ENCODE measurements at places on chromosomes 5 and 9.

DNA sequence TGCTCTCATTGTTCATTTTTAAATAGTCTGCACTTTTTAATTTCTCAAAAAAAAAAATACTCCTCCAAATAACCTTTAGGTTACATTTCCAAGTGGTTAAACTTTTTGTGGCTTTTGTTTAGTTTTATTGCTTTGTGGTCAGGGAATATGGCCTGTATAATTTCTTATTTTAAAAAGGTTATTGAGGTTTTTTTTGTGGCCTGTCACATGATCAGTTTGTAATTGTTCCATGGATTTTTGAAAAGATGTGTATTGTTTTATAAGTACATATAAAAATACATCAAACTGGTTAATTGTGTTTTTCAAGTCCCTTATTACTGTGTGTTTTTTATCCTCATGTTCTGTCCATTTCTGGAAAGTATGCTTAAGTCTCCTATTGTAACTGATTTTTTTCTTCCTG is 64.0 kb downstream of the ZNF618 start:
- no peak for DNase-seq

GRCh38 chr5:126413856-126414255 is 9.4 kb upstream of the GRAMD2B start:
- no peak for DNase-seq

- DNase-seq = no peak
These were observed 69.6 kb downstream of the SMIM23 start for GRCh38 chr5:171855265-171855664.

DNA sequence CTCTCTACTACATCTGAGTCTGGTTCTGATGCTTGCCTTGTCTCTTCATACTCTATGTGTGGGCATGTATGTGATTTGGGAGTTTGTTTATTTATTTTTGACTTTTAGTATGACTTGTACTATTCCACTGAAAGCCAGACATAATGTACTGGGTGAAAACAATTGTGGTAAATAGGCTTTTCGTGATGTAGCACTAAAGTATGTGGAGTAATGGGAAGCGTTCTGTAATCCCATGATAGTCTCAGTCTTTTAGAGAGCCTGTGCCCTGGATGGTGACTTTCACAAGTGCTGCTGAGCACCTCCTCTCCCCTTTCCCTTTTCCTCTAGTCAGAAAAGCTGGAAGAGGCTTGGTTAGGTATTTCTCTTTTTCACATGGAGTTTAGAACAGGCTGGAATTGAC is 85.8 kb upstream of the S1PR3 start:
- no peak for DNase-seq

DNA sequence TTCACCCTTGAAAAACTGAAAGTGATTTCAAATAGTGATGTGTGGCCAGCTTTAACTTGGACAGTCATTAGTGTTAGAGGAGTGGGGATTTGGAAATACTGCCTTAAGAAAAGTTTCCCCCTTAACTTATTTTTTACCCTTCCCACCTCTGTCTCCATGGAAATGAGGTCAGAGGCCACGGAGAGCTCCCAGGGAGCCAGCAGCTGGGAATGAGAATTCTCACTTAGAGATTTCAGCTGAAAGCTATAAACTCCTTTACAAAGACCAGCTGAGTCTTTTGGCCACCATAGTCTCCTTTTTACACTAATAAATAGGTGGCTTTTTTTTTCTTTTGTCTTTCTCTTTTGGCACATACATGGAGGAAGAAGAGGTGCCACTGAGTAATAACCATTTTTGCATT is 45.7 kb upstream of the PIK3R1 start:
- no peak for DNase-seq

DNA sequence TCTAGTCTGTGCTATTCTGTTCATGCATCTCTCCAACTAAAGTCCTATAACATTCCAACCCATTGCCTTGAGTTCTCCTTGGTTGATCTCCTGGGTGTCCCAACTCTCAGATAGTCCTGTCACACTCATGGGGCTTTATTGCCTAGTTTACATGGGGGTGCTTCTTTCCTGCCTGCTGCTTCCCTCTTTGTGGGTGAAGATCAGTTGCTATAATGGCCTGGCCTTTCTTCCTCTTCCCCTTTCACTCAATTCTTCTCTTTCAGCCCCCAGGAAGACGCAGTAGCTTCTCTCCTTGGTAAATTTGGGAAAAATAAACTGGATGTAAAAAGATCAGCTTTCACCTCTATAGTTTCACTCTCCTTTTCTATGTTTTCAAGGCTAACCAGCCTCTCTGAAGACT is 66.5 kb downstream of the PTCD2 start:
- DNase-seq = no peak

- DNase-seq = no peak
These were observed 378.6 kb upstream of the KLF4 start for GRCh38 chr9:107868186-107868585.

DNA sequence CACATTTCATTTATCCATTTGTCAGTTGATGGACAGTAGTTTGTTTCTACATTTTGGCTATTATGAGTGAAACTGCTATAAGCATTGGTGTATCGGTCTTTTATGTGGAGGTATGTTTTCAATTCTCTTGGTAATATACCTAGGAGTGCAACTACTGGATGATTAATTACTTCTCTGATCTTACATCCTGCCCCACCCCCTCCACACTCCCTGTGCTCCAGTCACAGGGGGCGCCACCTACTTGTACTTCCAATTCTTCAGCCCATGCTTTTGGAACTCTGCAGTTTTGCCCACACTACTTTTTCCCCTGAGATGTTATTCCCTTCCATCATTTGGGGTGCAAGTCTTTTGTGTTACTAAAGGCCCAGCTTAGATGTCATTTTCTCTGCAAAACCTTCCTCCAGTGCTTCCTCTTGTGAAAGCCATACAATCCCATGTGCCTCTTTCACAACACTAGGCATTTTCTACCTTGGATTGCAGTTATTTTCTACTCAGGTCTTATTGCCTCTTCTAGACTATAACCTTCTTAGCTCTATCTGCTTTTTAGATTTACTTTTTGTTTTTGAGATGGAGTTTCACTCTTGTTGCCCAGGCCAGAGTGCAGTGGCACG is 42.1 kb downstream of the SEC61B start:
- DNase-seq = no peak

DNA sequence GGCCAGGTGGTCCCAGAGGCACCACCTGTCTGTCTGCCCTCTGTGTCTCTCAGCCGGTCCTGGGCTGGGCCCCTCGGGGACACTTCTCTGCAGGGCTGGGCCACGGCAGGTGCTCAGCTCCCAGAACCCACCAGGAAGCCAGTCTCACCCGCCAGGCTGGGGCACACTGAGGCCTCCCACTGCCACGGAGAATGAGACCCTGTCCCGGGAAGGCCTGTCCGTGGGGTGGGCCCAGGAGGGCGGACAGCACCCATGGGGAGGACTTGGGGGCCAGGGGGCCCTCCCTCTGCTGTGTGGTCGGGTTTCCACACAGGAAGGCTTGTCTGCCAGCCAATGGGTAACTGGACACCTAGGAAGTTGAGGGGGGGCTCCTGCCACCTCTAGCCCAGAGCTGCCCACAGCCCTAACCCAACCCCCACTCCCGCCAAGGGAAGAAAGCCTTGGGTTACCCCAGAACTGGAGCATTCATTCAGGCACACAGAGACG is 4.1 kb upstream of the TUBB4B start:
- no peak for DNase-seq

GRCh38 chr5:134245101-134245604 is 19.3 kb upstream of the PPP2CA start:
- DNase-seq = no peak

DNA sequence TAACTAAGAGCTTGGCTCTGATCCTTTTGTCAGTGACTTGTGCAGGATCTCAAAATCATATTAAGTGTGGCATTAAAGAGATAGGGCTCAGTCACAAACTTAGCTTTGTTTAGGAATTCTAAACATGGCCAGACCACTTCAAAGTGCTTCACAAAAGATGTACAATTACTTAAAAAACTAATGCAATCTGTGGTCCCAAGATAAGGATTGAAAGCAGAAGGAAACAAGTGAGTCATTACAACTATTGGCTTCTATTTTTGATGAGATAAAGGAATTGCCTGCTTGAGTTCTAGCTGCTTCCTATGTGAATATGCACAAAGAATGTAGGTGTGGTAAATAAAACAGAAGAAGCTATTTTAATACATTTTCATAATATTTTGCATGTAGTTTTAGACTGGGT is 44.9 kb upstream of the SLC12A2 start:
- DNase-seq = no peak

DNA sequence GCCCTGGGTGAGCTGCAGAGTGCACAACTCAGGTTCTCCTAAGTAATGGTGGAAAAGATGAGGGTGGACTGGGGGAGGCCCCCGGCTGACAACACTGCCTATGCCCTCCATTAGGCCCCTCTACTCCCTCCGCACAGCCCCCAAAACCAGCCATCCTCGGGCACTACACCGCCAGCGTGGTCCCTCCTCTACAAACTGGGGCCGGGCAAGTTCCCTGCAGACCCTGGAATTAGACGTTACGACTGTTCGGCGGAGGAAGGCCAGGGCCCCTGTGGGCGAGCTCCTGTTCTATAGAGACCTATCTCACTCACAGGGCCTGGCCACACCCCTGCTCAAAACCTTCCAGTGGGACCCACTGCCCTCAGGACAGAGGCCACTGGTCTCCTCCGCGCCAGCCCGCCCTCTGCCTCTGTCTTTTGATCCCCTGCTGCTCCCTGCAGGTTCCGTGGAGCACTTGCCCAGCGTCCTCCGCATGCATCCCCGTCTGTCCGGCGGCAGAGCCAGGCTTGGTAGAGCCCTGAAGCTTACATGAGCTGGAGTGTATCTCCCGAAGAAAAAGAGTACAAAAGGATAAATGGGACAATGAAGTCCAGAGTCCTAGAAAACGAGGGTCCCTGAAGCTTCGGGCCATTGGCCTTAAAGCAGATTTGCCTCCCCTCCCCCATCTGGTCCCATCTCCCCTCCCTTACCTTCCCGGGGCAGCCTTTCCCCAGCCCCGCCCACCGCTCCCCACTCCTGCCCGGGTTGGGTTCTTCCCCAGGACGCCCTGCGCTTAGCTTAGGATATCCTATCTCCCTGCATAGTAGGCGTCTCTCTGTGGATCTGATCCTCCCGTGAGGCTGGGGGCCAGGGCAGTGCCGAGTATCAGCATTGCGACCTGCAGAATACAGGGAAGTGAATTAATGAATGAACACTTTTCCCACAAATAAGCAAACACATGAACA is 71.3 kb downstream of the HRH2 start:
- DNase-seq = no peak

DNA sequence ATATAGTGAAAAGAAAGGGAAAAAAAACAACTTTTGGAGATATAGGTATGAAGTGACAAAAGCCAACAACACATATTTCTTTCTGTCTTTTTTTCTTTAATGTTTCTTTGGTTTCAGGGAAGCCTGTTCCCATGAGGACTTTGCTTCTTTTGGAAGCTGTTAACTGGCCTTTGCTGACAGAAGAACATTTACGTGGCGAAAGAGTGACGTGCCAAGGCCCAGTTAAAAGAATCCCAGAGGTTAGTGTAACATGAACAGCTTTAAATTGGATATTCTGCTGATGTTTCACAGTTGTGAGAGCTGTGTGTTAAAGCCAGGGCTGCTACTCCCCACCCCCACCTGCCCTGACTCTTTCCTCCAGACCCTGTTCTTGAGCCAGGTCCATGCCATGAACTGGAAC is 275.9 kb downstream of the CRB2 start:
- no peak for DNase-seq

- DNase-seq = no peak
These were observed 26.3 kb downstream of the CSF2 start for GRCh38 chr5:132099905-132100304.

GRCh38 chr5:180175015-180175431 is 34.0 kb downstream of the RASGEF1C start:
- DNase-seq = no peak

GRCh38 chr5:103174147-103174546 is 54.0 kb downstream of the PPIP5K2 start:
- no peak for DNase-seq

- no peak for DNase-seq
These were observed 87.1 kb upstream of the FBXW11 start for GRCh38 chr5:172093559-172093958.

DNA sequence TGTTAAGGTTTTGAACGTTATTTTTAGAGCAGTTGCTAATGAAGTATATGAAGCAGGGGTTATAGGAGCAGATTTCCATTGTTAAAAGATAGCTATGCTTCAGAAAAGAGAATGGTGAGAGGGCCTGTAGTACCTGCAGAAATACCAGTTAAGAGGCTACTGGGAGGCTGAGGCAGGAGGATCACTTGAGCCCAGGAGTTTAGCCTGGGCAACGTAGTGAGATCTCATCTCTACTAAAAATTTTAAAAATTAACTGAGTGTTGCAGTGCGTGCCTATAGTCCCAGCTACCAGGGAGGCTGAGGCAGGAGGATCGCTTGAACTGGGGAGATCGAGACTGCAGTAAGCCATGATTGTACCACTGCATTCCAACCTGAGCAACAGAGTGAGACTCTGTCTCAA is 148.8 kb downstream of the ZCCHC7 start:
- no peak for DNase-seq

- no peak for DNase-seq
These were observed 9.6 kb upstream of the PUM3 start for GRCh38 chr9:2853517-2853916.

DNA sequence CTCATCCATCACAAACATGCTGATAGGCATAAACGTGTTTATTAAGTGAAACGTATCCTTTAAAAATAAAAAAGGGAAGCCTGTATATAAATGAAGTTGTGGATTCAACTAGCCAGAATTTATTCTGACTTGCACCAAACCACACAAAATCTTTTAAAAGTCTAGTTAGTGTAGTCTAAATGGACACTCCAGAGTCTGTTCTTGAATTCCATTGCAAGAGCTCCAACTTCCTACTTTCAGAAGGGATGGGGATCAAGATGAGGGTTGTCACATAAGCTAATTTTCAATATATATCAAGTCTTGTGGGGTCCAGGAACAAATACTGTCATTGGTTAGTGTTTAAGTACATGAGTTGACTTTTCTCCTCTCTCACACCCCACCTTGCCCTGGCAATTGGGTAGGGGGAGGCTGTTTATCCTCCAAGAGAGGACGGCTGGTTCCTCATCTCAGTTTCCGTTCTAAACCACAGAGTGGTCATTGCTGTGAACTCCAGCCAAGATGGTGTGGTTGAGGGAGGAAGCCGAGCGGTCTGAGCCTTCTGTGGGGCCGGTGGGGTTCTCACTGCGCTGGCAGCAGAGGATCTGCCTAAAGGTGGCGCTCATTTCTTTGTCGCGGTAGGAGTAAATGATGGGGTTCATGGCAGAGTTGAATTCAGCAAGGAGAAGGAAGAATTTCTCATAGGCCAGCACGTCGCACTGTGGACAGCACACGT is 163.2 kb downstream of the LPAR1 start:
- no peak for DNase-seq

DNA sequence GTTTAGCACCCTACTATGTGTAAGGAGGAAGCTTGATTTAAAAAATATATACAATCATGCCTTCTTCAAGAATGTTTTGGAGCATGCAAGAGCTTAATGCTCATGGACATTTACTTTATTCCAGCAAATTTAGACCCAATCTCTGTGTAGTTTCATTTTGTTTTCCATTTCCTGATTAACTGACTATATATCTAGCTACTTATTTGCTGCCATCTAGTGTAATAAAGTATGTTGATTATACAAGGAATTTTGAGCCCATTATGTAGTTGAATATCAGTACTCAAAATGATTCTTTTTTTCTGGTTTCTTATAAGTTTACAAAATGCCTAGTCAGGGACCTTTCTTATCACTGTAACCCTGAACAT is 100.0 kb upstream of the CCDC152 start:
- no peak for DNase-seq
